ENCODE measurements at places on chromosomes 6 and 20. TPM values are rescaled to one million over a fixed set of nuclear protein-coding genes. Genes with fewer than 3 reads are reported as not detected.

GRCh38 chr20:15916623-15917022, 656.6 kb downstream of the KIF16B start:
- no peak for DNase-seq
- H3K4me3 ChIP-seq: no peak overlapping the region
- H3K27me3 ChIP-seq: no peaks in the 10 kb centered on the region
- no peak overlapping the region for H3K27ac ChIP-seq
- H3K4me1 ChIP-seq: no peaks in the 10 kb centered on the region
- H3K36me3 ChIP-seq: no peaks in the 10 kb centered on the region

DNA sequence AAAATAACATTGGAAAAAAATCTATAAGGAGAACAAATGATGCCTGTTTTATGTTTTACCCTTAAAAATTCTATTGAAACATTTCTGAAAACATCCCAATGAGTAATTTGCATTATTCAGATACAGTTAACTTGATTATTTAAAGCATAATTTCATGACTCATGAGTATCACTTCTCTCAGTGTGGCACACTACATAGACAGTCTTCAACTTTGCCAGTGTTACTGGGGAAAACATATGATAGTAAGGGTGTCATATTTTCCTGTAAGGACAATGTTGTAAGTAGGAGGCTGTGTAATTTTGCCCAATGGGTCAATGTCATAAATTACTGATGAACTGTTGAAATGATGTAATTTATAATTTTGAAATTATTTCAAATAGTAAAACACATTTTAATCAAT, 125.5 kb downstream of the PHACTR1 start:
- DNase-seq: no peak
- H3K27me3 ChIP-seq: no peaks in the 10 kb centered on the region
- H3K27ac ChIP-seq: no peak overlapping the region
- H3K4me1 ChIP-seq: peaks cover 12% of the 10 kb centered on the region

DNA sequence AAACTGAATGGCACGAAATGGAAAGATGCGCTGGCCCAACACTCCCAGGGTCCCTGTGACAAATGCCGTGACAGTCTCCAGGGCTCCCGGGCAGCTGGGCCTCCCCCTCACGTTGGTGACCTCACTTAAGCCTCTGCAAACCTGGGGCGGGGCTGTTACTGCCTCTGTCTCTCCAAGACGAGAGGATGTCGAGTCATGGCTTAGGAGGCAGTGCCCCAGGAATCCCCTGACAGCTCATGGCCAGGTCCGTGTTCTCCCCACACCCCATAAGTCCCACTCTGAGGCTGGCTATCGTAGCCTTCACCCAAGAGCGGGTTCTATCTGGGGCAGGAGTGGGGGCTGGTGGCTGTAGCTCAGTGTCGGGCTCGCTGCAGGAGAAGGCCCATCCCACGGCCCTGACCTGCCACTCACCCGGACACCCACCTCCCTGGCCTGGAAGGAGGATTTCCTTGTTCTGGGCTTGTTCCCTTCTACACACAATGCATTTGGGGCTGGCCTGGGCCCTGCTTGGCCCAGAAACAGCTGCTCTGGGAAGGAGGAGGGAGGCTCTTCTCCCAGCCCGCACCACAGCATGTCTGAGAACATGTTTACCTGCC, 5.6 kb upstream of the RPS21 start:
- H3K4me1 ChIP-seq: peaks cover 12% of the 10 kb centered on the region
- no peaks in the 10 kb centered on the region for H3K36me3 ChIP-seq
- no peak for DNase-seq
- no peak overlapping the region for H3K4me3 ChIP-seq

- H3K4me1 ChIP-seq: peaks cover 2% of the 10 kb centered on the region
- DNase-seq: no peak
- H3K36me3 ChIP-seq: no peaks in the 10 kb centered on the region
- no peak overlapping the region for H3K4me3 ChIP-seq
- no peak overlapping the region for H3K27ac ChIP-seq
Measured at GRCh38 chr6:70107852-70108629, 194.8 kb downstream of the COL9A1 start.

GRCh38 chr6:13724182-13724581, 12.5 kb upstream of the RANBP9 start:
- H3K4me1 ChIP-seq: no peaks in the 10 kb centered on the region
- H3K27ac ChIP-seq: no peak overlapping the region
- no peak for DNase-seq
- H3K27me3 ChIP-seq: no peaks in the 10 kb centered on the region
- H3K4me3 ChIP-seq: no peak overlapping the region

DNA sequence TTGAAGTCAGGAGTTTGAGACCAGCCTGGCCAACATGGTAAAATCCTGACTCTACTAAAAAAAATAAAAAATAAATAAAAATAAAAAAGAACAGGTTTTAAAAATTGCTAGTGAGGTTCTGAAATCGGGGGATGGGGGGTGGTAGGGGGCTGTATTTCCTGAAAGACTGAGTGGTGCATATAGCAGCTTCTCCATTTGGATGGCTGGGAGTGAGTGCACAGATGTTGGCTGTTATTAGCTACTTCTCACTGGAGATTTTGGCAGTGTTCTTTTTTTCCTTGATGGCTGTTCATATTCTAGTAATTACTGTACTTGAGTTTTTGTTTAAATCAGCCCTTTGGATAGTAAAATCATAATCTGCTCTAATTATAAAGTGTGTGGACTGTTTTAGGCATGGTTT, 79.8 kb downstream of the RTN4IP1 start:
- no peaks in the 10 kb centered on the region for H3K36me3 ChIP-seq
- no peaks in the 10 kb centered on the region for H3K27me3 ChIP-seq
- no peak for DNase-seq
- H3K4me1 ChIP-seq: 0 out of 2 replicates have a peak, but pooled peaks cover 4% of the 10 kb centered on the region
- no peak overlapping the region for H3K4me3 ChIP-seq

DNA sequence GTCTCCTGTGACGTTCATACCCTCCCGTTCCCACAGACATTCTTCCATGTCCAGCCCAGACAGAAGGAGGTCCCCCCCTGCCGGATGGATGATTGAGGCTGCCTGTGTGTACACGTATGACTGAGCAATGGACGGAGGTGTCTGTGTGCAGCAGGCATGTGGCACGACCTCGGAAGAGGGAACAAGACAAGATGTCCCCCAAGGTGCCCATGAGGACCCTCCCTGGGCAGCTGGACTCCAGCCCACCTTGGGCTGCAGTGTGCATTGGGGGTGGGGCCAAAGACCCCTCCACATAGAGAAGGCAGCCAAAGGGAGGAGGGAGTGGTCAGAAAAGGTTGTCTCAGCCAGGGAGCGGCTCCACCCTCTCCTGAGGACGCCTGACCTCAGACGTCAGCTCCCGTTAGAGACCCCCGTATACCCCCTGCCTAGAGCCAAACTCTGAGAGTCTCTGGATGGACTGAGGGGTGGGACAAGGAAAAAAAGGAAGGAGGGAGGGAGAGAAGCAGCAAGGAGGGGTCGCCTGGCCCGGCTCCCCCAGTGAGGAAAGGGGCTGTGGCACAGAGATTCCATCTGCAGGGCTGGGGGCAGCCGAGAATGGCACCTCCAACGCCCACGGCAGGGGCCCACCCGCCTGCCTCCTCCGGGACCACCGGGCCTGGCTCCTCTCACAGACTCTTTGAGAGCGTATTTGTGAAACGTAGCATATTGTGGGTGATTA, 92.9 kb upstream of the BHLHE23 start:
- no peaks in the 10 kb centered on the region for H3K36me3 ChIP-seq
- peak; percentile 47 for DNase-seq
- peaks cover 44% of the 10 kb centered on the region for H3K27me3 ChIP-seq
- H3K27ac ChIP-seq: no peak overlapping the region

DNA sequence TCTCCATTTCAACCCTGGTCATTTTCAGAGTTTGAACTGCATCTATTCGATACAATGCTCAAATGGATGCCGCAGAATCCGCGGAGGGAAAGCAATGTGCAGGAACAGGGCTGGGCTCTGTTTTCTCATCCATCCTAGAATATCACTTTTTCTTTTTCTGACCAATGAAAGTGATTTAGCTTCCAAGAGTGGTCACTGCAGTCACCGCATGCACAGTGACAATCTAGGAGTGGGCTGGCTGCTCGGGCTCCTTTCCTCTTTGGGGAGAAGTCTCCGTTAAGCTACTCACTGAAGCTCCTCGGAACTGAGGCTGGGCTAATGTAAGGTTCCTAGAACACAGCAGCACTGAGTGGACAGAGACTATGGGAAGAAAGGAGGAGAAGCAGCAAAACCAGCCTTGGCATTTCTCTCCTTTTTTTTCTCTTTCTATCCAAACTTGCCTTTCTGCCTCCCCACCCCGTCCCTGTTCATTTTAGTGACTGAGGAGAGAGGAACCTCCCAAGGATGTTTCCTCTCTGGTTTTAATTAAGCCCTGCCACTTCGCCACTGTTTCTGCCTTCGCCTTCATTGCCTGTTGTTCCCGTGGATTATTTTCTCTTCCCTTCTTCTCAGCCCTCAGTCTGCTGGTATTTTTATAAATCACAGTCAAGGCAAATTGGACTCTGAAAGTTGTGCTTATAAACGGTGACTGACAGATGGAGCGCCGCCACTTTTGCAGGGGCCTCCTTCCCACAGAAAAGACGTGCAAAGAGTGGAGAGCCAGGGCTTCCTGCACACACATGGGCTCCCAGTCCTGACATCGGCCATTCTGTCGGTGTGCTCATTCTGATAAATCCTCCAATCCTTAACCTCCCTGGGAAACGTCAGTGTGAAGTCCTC, 41.1 kb downstream of the RAMACL start:
- no peaks in the 10 kb centered on the region for H3K27me3 ChIP-seq
- peaks cover 13% of the 10 kb centered on the region for H3K4me1 ChIP-seq
- H3K36me3 ChIP-seq: no peaks in the 10 kb centered on the region
- H3K4me3 ChIP-seq: no peak overlapping the region
- no peak overlapping the region for H3K27ac ChIP-seq

GRCh38 chr6:23339268-23339667, 769.9 kb downstream of the HDGFL1 start:
- H3K4me1 ChIP-seq: no peaks in the 10 kb centered on the region
- H3K27me3 ChIP-seq: no peaks in the 10 kb centered on the region
- no peak overlapping the region for H3K27ac ChIP-seq
- H3K4me3 ChIP-seq: no peak overlapping the region
- DNase-seq: no peak

DNA sequence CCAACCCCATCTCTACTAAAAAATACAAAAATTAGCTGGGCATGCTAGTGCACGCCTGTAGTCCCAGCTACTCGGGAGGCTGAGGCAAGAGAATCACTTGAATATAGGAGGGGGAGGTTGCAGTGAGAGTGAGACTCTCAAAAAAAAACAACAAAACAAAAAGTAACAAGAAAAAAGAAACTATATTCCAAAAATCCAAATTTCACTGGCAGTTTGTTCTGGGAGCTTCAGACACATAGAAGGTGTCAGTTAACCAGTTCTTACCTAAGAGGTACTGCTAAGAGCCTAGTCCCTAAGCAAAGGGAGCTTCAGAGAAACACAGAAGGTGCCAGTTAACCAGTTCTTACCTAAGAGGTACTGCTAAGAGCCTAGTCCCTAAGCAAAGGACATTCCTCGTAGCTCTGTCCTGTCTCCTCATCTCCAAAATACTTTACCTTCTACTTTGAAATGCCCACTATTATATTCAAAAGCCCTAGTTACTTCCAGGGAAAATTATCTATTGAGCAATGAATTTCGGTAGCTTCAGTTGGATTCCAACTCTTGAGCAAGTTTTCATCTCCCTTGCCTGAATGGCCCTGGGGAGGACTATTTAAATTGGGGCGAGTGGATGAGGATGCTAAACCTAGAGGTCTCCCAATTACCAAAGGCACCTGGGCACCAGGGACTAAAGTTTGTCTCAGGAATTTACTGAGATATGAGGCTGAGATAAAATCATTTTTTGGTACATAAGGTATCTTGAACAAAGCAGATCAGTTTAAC, 41.0 kb downstream of the HFE start:
- 0 out of 2 replicates have a peak overlapping the region, but pooled peaks have one; percentile 15 for H3K4me3 ChIP-seq
- no peak overlapping the region for H3K27ac ChIP-seq
- no peaks in the 10 kb centered on the region for H3K4me1 ChIP-seq
- H3K36me3 ChIP-seq: peaks cover 4% of the 10 kb centered on the region
- no peak for DNase-seq

- H3K4me3 ChIP-seq: no peak overlapping the region
- no peaks in the 10 kb centered on the region for H3K27me3 ChIP-seq
- peaks cover 6% of the 10 kb centered on the region for H3K4me1 ChIP-seq
- no peak overlapping the region for H3K27ac ChIP-seq
Measured at GRCh38 chr20:35271073-35271882, 6.6 kb downstream of the MMP24OS start.

DNA sequence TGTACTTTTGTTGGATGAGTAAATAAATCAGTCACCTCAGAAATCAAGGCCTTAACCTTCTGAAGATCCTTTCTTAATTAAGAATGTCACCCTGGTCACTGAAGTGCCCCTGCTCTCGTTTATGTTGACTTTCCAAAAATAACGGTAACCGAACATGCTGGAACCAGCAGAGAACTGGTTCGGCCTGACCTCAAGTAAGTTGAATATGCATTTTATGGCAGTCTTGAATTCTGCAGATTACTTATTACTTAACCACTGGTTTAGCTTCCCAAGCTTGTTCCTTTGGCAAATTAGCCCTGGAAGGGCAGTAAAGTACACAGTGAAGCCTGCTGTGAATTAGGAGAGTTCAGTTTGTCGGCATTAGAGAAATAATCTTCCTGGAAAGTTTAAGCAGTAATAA, 12.2 kb downstream of the MAPRE1 start:
- no peak overlapping the region for H3K27ac ChIP-seq
- H3K36me3 ChIP-seq: peaks cover 42% of the 10 kb centered on the region
- H3K4me1 ChIP-seq: no peaks in the 10 kb centered on the region
- H3K4me3 ChIP-seq: no peak overlapping the region

DNA sequence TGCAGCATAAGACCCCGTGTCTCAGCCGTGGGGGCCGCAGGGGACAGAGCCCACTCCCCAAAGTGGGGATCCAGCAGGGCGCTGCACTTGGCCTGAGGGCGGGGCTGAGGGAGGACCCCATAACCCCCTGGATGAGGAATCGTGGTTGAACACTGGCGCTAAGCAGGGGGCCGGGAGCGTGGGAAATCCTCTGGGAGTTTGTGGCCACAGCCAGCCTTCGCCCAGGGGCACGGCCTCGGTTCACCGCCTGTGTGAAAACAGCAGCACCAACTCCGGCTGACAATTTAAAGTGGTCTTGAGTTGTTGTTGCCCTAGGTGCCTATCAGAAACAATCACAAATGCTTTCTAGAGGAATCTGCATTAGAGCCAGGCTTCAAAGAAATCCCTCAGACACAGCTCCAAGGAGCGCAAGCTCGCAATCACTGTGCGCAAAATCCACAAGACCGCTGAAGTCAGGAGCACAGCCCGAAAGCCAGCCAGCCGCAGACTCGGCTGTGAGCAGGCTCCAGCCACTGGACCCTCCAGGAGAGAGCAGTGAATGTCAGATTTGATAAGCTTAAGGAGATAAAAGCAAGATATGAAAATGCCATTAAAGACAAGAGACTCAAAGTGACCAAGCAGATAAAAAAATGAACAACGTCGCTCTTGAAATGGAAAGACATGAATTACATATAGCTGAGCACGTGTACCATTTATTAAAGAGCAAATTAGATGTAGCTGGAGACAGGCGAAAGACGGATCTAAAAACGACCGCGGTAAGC, 10.9 kb upstream of the RPS6KA2 start:
- H3K4me1 ChIP-seq: peaks cover 2% of the 10 kb centered on the region
- no peaks in the 10 kb centered on the region for H3K27me3 ChIP-seq
- H3K36me3 ChIP-seq: no peaks in the 10 kb centered on the region
- DNase-seq: no peak
- no peak overlapping the region for H3K27ac ChIP-seq

GRCh38 chr6:108922499-108922898, 74.3 kb downstream of the ARMC2 start:
- no peaks in the 10 kb centered on the region for H3K36me3 ChIP-seq
- no peaks in the 10 kb centered on the region for H3K27me3 ChIP-seq
- peaks cover 8% of the 10 kb centered on the region for H3K4me1 ChIP-seq
- no peak overlapping the region for H3K27ac ChIP-seq
- H3K4me3 ChIP-seq: no peak overlapping the region

DLL1 gene
- total RNA-seq: 3.8 TPM

GPSM3 gene
- 6.0 TPM for total RNA-seq

NOTCH4 gene
- 2.8 TPM for total RNA-seq

PTPRT gene
- 2.1 TPM for total RNA-seq

TFAP2B gene
- total RNA-seq: not detected

GGTLC1 gene
- total RNA-seq: not detected

VSX1 gene
- not detected for total RNA-seq

SNAP25 gene
- 0.69 TPM for total RNA-seq

IL17A gene
- total RNA-seq: not detected
